GM12891 (cell line): ENCODE measurements at places on chromosomes 3 and 15.

GRCh38 chr3:79354179-79354688, 413.6 kb downstream of the ROBO1 start:
- DNase-seq, result no peak

- no peak for DNase-seq
Observed at GRCh38 chr15:27742751-27743477, 356.2 kb downstream of the OCA2 start.

DNA sequence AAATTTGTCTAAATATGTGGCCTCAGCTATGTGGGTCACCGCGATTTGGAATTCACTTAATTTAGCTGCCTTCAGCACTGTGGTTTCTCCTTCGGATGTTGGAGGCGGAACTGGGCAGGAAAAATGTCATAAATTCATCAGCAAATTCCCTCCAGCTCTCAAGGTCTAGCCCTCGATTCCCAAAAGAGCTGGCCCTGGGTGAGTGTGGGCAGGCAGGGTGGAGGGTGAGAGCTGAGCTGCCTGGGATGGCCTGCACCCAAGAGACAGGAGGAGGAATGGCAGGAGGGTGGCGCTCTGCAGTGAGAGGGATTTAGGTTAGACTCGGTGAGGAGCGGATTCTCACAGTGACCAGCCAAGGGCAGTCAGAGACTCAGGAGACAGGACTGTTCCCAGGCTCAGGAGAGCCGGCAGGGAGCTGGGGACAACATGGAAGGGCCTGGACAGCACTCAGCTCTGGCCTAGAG, 57.1 kb downstream of the FEM1B start:
- DNase-seq, result no peak

GRCh38 chr3:134359121-134360010, 14.9 kb downstream of the AMOTL2 start:
- no peak for DNase-seq

DNA sequence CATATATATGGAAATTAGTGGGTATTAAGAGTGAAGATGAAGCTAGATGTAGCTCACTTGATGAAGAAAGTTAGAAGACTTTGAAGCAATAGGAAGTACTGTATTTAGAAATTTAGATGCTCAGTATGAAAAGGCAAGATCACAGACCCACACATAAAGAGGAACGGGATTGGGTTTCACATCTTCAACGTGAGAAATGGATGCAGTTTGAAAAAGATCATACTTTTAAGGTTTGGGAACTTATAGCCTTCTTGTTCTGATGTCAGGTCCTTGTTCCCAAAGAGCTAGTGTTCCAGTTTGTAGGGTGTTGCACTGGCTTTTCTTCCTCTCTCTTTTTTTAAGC, 16.7 kb downstream of the AP3S2 start:
- DNase-seq, result no peak

- no peak for DNase-seq
Observed at GRCh38 chr3:126389794-126390146, 4.9 kb upstream of the CFAP100 start.

GRCh38 chr3:68876112-68876713, 56.1 kb downstream of the TAFA4 start:
- no peak for DNase-seq

GRCh38 chr3:55486101-55486856, 827 bp downstream of the WNT5A start:
- no peak for DNase-seq

- no peak for DNase-seq
Observed at GRCh38 chr15:57259568-57260040, 116.7 kb upstream of the CGNL1 start.

GRCh38 chr3:89847955-89848354, 740.5 kb downstream of the EPHA3 start:
- no peak for DNase-seq

GRCh38 chr3:140765246-140765645, 87.4 kb downstream of the TRIM42 start:
- DNase-seq, result no peak

DNA sequence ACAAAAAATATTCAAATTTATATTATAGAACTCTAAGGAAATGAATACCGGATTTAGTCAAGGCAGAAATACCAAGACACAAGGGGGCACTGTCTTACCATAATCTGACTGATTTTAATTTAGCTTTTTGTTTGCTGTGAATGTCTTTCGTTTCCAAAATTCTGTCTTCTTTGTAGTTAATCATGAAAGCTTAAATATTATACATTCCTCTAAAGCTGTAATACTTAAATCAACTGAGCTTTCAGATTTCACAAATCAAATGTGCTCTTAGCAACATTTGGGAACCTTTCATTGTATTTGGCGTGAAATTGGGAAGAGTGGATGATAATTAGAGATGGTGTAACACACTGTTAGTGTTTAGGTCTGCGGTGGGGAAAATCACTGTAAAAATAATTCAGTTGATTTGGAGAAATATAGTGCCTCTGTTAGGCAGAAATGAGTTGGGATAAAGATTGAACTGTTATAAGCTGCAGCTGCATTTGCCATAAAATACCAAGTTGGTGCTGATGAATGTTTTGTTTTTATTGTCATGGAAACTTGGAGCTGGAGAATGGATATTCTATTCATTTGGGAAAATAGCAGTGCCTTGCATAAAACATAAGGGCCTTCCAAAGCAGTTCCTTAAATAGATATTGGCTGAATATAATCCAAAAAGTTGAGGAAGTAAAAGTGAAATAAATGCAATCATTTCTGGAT, 228.2 kb downstream of the TCF12 start:
- DNase-seq, result no peak

DNA sequence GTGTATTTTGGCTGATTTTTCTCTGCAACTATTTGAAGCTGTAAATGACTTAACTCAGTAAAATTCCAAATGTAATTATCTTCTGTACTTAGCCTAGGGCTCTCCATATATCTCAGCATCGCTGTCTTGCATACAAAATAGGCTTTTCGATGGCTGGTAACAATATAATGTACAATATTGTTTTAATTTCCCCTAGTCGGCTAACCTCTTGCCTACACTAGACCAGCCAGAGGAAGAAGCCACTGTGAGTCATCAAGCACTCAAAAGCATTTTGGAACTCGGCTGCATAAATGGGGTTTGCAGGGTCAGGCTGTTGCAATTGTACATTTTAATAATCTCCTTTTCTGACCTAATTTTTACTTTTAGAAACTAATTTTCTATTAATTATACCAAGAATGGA, 583.8 kb downstream of the FOXP1 start:
- DNase-seq, result no peak

DNA sequence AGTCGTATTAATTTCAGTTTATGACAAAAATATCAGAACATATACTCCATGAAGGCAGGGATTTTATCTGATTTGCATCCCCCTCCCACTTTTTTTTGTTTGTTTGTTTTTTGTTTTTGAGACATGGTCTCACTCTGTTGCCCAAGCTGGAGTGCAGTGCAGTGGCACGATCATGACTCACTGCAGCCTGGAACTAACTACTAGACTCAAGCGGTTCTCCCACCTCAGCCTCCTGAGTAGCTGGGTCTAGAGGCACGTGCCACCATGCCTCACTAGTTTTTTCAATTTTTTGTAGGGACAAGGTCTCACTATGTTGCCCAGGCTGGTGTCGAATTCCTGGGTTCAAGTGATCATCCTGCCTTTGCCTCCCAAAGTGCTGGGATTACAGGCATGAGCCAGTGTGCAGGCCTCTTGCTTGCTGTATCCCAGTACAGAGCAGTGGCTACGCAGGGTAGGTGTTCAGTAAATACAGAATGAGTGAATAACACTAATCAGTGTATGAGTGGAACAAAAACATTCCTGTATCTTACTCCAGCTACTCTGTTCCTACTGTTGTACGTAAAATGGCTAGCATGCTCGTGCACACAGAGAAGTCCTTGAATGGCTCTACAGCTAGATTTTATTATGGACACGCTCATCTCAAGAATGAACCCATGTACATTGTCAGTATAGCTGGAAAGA, 272.4 kb downstream of the FOXP1 start:
- DNase-seq, result no peak

GRCh38 chr3:8629151-8630021, 15.2 kb downstream of the SSUH2 start:
- DNase-seq, result peak; percentile 53

- DNase-seq, result no peak
Observed at GRCh38 chr3:43320288-43320687, 33.9 kb downstream of the SNRK start.

GRCh38 chr3:69328103-69328962, 57.6 kb downstream of the FRMD4B start:
- DNase-seq, result no peak

GRCh38 chr15:59189241-59189640, 17.4 kb upstream of the LDHAL6B start:
- DNase-seq, result no peak

GRCh38 chr3:45553469-45553974, 41.0 kb upstream of the LIMD1 start:
- peak; percentile 41 for DNase-seq

- no peak for DNase-seq
Observed at GRCh38 chr3:53129344-53129743, 891 bp downstream of the RFT1 start.

GRCh38 chr3:49804141-49805041, 1.3 kb downstream of the INKA1 start:
- no peak for DNase-seq

GRCh38 chr3:106339551-106339950, 470.7 kb upstream of the CBLB start:
- no peak for DNase-seq

GRCh38 chr3:24494618-24495325, at the start of gene THRB:
THRB (minus strand) TSS chr3:24494850.
- peak; percentile 37 for DNase-seq

DNA sequence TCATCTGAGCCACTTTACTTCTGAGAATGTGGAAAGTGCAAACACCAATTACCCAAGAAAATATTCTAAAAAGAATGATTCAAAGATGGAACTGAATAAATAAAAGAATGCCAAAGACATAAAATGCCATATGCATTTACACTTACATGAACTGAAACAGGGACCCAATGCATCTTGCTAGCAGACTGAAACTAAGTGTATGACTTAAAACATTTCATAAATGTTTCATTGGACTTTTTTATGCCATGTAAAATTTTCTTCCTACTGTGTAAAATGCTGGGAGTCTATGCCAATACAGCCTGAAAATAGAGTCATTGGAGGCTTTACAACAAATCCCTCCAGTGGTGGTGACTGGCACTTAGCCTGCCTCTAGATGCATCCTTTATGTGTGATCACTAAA, 735.1 kb upstream of the CCDC54 start:
- DNase-seq, result no peak

- DNase-seq, result no peak
Observed at GRCh38 chr15:37002041-37002672, 98.2 kb downstream of the MEIS2 start.

- DNase-seq, result no peak
Observed at GRCh38 chr15:48010316-48010715, 110.5 kb upstream of the SLC24A5 start.

- no peak for DNase-seq
Observed at GRCh38 chr3:37544869-37545352, 316.8 kb upstream of the CTDSPL start.

DNA sequence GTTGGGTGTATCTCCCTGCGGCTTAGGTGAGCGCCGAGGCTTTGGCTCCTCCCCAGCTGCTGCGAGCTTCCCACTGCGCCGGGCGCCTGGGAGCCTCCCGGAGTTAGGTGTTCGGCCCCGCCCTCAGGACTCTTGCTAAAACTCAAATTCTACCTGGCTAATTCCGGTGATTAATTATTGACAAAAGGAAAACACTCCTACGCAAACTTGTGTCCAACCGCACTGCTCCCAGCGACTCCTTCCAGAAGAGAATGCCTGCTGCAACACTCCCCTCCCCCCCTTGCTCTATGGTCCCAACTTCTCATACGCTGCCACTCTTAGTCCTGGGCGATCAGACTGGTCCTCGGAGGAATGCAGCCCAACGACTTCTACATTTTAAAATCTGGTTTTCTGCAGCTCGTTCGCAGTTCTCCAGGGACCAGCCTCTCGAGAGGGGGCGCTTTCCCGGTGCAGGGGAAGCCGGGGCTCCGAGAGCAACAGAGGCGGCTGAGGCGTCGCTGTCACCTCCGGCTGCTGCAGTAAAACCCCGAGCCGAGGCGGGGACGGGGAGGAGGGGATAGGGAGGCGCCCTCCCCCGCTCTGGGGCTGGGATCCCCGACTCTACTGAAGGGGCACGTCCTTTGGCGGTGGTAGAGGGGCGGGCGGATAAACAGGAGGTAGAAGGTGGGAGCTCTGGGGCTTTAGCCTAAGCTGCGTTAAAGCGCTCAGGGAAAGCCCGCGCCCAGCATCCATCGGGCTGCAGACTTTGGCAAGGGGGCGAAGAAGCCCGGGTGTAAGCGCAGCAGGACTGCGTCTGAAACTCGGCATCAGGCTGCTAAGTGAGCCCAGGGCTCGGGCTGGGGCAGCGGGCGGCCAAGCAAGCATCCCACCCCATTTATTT, at the start of gene SPTSSB:
TSS of gene SPTSSB (minus strand) at position 77 of the 880 bp plus-strand sequence. CDS start 25,194 bp downstream, outside the sequence.
- DNase-seq, result peak; percentile 24
